WTC11 (cell line): ENCODE measurements at places on chromosomes 1 and 21. TPM values are rescaled to one million over a fixed set of nuclear protein-coding genes. Genes with fewer than 3 reads are reported as not detected.
A peak's percentile ranks its signal among the peaks of the same experiment; 100 is the strongest.

Gene IGSF21
- total RNA-seq: 28.0 to 30.5 TPM (median 28.5 TPM) in 3 replicates

GRCh38 chr1:224506141-224506814, 71.7 kb upstream of the WDR26 start:
- DNase-seq: no peak
- no peaks in the 10 kb centered on the region for H3K36me3 ChIP-seq
- no peaks in the 10 kb centered on the region; the same call in 1 of the 2 replicates for H3K27me3 ChIP-seq
- peak overlapping the region; percentile 73 for H3K27ac ChIP-seq
- no peak overlapping the region for H3K4me3 ChIP-seq

Gene BSND
- 0.30 to 0.42 TPM (median 0.37 TPM) in 3 replicates for total RNA-seq

Gene ZNF678
- total RNA-seq: 26.4 to 28.9 TPM (median 28.3 TPM) in 3 replicates

- H3K4me3 ChIP-seq: no peak overlapping the region
- peaks cover 27% of the 10 kb centered on the region for H3K4me1 ChIP-seq
- H3K36me3 ChIP-seq: no peaks in the 10 kb centered on the region
- H3K27me3 ChIP-seq: peaks cover 14% of the 10 kb centered on the region
- DNase-seq: no peak
Observed at GRCh38 chr21:38914528-38915293, 109.0 kb downstream of the ETS2 start.

- no peak for DNase-seq
- H3K27ac ChIP-seq: no peak overlapping the region
- peaks cover 3% of the 10 kb centered on the region; the same call in 1 of the 2 replicates for H3K36me3 ChIP-seq
Observed at GRCh38 chr1:208079161-208079560, 165.0 kb downstream of the PLXNA2 start.

Gene LAMC2
- total RNA-seq: 6.5 to 7.9 TPM (median 6.5 TPM) in 3 replicates

DNA sequence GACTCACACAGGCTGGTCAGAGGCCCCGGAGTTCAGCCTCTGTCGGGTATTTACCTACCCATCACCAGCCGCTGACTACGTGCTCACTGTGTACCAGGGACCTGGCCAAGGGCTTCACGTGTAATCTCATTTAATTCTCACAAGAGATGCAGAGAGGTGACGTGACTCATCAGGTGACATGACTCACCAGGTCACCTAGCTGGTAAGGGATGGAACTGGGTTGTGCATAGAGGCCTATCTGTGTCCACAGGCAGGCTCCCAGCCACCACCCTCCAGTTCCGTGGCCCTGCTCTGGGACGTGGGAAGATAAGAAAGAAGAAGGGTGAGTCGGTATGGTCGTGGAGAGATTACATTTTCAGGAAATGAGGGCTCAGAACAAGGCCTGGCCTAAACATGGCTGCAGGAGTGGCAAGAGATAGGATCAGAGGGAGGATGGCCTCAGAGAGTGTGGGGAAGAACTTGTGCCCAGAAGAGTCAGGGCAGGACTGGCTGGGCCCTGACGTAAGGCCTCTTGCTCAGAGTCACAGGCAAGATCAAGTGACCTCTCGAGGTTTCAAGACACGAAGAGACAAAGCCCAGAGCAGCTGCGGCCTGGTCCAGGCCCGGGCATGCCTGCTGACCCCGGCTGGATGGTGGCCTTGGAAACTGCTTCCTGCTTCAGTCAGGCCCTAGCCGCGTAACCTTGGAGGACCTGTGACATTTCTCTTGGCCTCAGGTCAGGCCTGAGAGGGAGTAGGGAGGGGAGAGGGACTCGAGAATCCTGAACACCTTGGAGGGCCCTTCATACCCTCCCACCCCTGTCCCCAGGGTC, 52.7 kb upstream of the WASF2 start:
- H3K36me3 ChIP-seq: peaks cover 15% of the 10 kb centered on the region
- DNase-seq: no peak
- H3K4me1 ChIP-seq: peaks cover 40% of the 10 kb centered on the region

DNA sequence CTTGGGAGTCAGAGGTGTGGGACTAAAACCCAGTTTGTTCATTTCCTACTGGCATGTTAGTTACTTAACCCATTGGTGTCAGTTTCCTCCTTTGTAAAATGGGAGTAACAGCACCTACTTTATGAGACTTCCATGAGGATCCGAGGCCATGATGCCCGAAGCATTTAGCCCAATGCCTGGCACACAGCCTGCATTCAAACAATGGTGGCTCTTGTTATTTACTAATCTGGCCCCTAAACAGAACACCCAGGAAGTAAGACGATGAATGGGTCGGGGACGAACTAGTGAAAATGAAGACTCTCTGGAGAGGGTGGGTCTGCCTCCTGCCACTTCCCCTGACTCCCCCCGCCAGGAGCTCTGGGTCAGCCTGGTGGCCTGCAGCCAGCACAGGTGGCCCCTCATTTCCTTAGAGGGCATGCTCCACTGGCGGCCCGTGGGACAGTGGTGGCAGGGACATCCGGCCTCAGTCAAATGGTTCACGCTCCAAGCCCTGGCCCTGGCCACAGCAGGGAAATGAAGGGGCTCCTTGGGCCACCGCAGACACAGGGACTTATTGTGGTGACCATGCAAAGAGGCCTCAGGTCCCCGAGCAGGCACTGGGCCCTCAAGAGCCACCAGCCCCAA, 9.5 kb upstream of the TAS1R2 start:
- no peaks in the 10 kb centered on the region for H3K36me3 ChIP-seq
- no peak for DNase-seq
- H3K27ac ChIP-seq: 0 out of 2 replicates have a peak overlapping the region, but pooled peaks have one; percentile 15
- no peaks in the 10 kb centered on the region for H3K4me1 ChIP-seq

- H3K27ac ChIP-seq: peak overlapping the region; percentile 66; the same call in 1 of the 2 replicates
- no peak overlapping the region for H3K4me3 ChIP-seq
- H3K27me3 ChIP-seq: no peaks in the 10 kb centered on the region; the same call in 1 of the 2 replicates
- H3K36me3 ChIP-seq: no peaks in the 10 kb centered on the region
- peak; percentile 32 for DNase-seq
- peaks cover 49% of the 10 kb centered on the region for H3K4me1 ChIP-seq
Observed at GRCh38 chr1:25771221-25772114, 28.5 kb upstream of the SELENON start.

- no peaks in the 10 kb centered on the region for H3K36me3 ChIP-seq
- no peak for DNase-seq
- no peak overlapping the region for H3K4me3 ChIP-seq
- peaks cover 30% of the 10 kb centered on the region for H3K4me1 ChIP-seq
- H3K27me3 ChIP-seq: no peaks in the 10 kb centered on the region; the same call in 1 of the 2 replicates
Observed at GRCh38 chr1:203478231-203478630, 2.6 kb downstream of the PRELP start.

GRCh38 chr1:33294071-33295010, 26.6 kb downstream of the A3GALT2 start:
- H3K4me1 ChIP-seq: peaks cover 7% of the 10 kb centered on the region
- DNase-seq: no peak
- peaks cover 21% of the 10 kb centered on the region for H3K36me3 ChIP-seq
- no peaks in the 10 kb centered on the region for H3K27me3 ChIP-seq

GRCh38 chr1:205325334-205325884, 3.9 kb upstream of the NUAK2 start:
- H3K4me1 ChIP-seq: peaks cover 23% of the 10 kb centered on the region
- DNase-seq: peak; percentile 80
- no peak overlapping the region for H3K4me3 ChIP-seq
- peaks cover 8% of the 10 kb centered on the region for H3K36me3 ChIP-seq
- peaks cover 29% of the 10 kb centered on the region for H3K27me3 ChIP-seq
- H3K27ac ChIP-seq: peak overlapping the region; percentile 84

Gene WDR64
- total RNA-seq: not detected in 3 replicates

DNA sequence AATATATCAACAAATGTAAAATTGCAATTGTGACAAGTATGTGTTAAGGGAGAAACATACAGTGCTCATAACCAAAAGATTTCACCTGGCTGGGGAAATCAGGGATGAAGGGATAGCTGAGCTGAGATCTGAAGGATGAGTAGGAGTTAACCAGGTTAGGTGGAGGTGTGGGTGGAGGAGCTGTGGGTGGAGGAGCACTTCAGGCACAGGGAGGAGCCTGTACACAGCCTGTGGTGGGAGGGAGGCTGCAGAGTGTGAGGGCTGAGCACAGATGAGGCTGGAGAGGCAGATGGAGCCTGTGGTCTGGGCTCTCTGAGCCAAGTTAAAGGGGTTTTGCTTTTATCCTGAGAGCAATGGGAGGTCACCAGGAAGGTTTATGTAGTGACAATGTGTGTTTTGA, 111.9 kb downstream of the XCL2 start:
- no peak overlapping the region for H3K4me3 ChIP-seq
- peaks cover 3% of the 10 kb centered on the region; the same call in 1 of the 2 replicates for H3K4me1 ChIP-seq
- DNase-seq: no peak
- no peaks in the 10 kb centered on the region for H3K27me3 ChIP-seq
- no peak overlapping the region for H3K27ac ChIP-seq
- no peaks in the 10 kb centered on the region for H3K36me3 ChIP-seq

GRCh38 chr1:183477986-183478781, 5.9 kb downstream of the SMG7 start:
- H3K4me1 ChIP-seq: peaks cover 49% of the 10 kb centered on the region
- no peaks in the 10 kb centered on the region for H3K36me3 ChIP-seq
- DNase-seq: no peak

Gene CACNA1S
- 0.02 to 0.09 TPM (median 0.07 TPM) in 3 replicates for total RNA-seq
